NCI-H187 treated with DMSO at 0.1 percent for 48 hours (cell line): ENCODE measurements at places on chromosomes 3 and 15.

DNA sequence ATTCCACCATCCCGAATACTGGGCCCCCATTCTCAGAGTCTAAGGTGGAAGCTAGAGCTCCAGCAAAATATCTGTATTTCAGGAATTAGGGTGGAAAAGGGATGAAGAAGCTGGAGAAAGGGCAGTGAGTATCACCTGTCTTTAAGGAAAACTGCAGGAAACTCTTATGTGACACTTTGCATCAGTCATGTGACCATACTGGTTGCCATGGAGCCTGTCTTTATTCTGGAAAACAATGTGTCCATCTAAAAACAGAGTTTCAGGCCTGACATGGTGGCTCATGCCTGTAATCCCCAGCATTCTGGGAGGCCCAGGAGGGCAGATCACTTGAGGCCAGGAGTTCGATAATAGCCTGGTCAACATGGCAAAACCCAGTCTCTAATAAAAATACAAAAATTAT, 52.9 kb upstream of the FSIP1 start:
- no peak for DNase-seq

DNA sequence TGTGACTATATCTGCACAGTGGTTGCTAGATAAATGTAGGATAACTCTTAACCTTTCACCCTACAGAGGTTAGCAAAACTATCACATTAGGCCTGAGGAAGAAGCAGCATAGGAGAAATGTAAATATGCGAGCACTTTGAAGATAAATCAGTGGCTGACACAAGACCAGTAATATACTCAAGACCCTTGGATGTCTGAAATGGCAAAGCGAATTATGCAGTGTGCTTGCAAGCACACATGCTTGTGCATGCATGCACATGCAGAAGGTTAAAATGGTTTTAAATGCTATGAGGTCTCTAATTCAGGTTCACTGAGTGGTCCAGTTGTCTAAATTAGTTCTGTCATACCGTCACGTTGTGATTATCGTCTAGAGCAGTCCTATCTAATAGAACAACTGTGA, 13.6 kb upstream of the UTS2B start:
- no peak for DNase-seq

DNA sequence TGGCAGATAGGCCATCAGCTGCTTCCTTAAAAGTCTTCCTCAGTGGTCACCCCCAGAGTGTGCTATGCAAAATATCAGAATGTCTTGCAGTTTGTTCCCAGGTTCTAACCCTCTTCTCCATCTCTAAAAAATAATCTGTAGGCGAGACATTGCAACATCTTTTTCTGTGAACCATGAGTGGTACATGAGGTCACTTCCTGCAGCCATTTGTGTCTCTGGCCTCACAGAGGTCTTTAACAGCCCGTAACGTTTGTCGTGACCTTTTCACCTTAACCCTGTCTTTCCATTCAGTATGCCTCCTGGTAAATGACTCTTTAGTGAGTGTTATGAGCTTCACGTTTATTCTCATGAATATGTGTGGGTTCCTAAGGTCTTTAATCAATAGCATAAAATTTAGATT, 145.4 kb downstream of the KLHL25 start:
- no peak for DNase-seq

DNA sequence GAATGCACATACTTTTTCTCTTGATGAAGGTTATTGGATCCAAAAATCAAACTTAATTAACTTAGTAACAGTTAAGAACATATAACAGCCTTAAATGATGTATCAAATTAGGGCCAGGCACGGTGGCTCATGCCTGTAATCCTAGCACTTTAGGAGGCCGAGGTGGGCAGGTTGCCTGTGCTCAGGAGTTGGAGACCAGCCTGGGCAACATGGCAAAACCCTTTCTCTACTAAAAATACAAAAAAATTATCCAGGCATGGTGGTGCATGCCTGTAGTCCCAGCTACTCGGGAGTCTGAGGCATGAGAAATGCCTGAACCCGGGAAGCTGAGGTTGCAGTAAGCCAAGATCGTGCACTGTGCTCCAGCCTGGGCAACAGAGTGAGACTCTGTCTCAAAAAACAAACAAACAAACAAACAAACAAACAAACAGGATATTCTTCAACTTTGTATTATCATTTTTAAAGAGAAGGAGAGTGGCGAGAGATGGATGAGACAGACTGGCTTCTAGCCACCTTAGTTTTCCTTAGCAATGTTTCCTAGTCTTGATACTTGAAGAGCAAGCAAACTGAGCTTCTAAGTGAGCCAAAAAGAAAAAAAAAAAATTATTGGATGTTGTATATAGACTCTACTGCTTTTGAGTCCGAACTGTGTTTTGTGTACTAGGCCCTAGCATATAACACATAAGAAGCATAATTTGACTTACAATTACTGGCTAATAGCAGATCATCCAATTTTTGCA, 13.8 kb downstream of the SPRED1 start:
- no peak for DNase-seq

DNA sequence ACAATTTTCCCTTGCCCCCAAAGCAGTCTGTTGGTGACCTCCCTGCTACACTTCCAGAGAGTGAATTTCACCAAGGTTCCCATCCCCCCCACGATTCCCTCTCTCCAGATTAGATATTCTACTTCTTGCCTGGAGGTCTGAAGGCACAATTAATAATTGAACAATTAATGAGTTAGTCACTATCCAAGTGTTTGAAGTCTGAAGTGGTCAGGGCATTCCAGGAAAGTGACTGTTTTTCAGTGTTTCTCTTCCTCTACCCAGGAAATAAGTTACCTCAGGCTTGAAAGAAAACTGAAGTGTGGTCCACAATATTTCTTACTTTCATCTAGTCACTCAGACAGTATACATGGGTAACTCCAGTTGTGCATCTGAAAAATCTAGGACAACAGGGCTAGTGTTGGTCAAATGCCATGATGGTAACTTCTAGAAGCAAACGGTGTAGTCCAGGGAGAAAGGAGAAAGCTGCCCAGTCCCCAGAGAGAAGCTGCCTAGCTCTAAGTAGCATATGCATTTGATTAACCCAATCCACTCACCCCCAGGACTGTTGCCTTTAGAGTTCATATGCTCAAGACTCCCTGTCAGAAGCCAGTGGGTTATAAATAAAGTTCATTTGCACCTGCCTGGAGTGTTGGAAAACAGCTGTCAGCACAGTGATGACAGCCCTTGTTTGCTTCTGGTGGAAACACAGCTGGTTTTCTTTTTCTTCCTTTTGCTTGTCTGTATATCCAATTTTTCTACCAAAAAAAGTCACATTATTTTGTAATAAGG, 2.3 kb upstream of the TM4SF4 start:
- no peak for DNase-seq
